NCI-H2171 treated with DMSO at 0.1 percent for 48 hours (cell line): ENCODE measurements at places on chromosomes 2 and 18.

DNA sequence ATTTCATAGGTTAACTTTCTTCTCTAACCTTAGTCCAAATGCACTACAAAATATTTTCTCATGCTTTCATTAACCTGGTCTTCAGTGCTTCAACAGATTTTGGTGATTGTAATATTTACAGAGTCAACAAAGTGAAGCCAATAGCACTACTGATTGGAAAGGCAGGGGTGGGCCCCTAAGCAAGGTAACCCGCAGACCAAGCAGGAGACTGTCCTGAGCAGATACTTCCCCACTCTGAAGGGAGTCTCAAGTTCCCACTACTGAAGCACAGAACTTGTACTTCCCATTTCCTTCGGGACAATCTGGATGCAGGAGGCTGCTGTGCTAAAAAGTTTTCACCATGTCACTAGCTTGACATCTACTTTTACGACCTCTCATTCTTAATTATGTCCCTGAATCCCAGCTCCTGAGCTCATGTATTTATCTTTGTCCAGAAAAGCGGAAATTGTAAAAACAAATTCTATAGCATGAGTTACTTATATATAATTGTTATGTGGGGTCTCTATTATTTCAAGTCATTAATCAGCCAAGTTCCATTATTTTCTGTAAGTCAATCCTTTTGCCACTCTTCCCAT lies 311.6 kb upstream of the REV1 start:
- no peak for DNase-seq

- DNase-seq: no peak
Observed at GRCh38 chr18:11887328-11888128, 20.6 kb downstream of the MPPE1 start.

GRCh38 chr2:145303536-145303935 lies 783.6 kb upstream of the ZEB2 start:
- peak; percentile 64 for DNase-seq

DNA sequence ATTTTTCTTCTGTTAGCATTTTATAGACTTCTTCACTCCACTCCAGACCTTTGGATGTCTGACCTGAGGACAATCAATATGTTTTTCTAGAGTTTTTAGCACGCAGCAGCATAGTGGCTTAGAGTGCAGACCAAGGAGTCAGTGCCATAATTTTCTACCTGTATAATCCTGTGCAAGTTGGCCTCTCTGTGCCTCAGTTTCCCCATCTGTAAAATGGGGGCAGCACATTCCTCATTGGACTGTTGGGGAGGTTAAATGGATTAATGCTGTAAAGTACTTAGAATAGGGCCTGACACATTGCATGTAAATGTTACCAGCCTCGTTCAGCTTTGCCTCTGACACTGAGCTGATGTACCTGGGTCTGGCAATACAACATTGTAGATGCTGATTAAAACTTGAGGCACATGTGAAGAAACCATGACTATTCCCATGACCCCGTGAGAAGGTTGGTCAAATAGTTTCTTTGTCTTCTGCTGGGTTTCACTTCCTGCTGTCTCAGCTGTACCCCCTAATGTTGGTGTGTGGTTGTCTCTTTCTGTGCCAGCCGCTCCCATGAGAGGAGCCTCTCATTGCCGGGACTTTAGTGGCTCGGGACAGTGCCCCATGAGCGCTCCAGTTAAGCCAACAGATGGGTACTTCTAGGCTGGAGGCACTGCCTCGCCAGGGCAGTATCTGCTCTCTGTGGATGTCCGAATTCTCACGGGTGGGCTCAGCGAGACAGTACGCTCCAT lies 125.3 kb downstream of the SH3RF3 start:
- DNase-seq: no peak

DNA sequence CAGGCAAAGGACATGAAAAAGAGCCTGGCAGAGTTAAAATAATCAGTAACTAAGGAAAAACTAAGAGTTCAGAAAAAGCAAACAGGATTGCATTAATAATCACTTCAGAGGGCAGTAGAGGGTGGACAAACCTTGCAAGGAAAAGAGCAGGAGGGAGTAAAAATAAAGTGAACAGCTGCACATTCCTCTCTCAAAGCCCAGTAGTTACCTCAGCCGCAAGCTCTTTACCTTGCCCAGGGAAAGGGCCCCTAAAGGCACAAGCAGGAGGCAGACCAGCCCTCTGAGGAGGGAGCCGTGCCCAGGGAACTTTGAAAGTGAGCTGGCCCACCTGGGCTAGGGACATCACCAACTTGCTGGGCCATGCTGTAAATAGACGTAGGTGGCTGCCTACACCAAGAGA lies 196.9 kb downstream of the C1D start:
- DNase-seq: no peak

DNA sequence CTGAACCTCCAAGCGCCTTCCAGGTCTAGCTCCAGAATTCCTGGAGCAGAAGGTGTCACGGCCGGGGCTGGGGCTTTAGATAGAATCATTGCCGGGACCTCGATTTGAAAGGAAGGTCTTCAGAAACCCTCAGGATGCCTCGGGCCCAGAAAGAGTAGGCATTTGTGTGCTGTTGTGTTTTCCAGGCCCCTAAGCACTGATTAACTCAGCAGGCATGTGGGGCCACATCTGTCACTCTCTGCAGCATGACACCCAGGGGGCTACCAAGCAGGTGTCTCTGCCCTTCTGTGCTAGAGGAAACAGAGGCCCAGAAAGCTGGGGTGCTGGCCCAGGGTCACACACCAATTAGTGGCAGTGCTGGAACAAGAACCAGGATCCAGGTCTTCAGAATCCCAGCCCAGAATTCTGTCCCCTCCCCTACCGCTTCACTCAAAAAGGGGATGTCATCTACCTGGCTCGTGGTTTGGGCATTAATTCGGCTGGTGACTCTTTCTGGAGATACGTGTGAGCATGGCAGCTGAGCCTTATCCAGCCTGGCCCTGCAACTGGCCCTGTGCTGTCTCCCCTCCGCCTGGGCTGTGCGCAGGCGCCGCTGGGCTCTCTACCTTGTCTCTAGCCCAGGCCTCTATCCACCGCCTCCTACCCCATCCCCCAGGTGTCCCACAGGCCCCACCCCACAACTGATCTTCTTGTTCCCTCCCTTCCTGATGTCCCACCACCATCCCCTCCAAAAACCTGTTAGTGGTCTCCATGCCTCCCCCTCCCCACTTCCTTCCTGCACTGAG lies 245.4 kb downstream of the ATAD2B start:
- DNase-seq: peak; percentile 89

GRCh38 chr18:53944721-53945120 lies 279.7 kb downstream of the MBD2 start:
- DNase-seq: peak; percentile 19

- DNase-seq: no peak
Observed at GRCh38 chr2:203535784-203536585, 884 bp upstream of the RAPH1 start.

- peak; percentile 23 for DNase-seq
Observed at GRCh38 chr2:134402410-134402809, 148.5 kb downstream of the MGAT5 start.

- DNase-seq: no peak
Observed at GRCh38 chr2:164881524-164881923, 39.9 kb upstream of the COBLL1 start.

DNA sequence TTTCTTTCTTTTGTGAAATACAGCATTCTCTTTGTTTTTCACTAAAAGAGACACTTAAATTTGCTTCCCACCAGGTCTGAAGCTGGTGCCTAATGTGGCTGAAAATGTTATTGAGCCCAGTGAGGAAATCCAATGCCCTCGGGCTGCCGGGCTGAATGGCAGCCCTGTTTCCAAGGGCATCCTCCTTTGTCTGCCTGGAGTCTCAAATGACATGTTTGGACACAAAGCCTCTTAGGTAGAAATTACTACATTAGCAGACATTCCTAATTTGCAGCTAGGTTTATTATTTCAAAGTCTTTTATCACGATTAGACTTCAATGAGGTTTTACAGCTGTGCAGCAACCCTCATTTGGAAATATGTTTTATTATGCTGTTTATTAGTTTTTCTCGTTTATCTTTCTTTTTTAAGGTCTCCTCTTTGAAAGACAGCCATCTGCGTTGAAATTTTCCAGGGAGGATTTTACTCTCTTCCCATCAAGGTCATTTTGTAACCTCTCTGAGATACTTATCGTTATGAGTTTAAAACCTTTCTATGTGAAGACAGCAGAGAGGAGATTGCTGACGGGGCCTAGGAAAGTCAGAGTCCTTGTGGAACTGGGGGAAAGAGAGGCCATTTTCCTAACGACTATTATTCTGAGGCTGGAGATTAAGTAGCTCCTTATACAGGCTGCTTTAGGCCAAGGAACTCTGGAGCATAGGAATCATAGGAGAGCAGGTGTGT lies 59.0 kb upstream of the ZNF532 start:
- peak; percentile 65 for DNase-seq

GRCh38 chr2:42156721-42157120 lies 12.4 kb upstream of the EML4 start:
- DNase-seq: no peak

- DNase-seq: no peak
Observed at GRCh38 chr2:162118166-162119031, 33.6 kb downstream of the GCG start.

GRCh38 chr2:186561467-186562208 lies 28.2 kb upstream of the ITGAV start:
- no peak for DNase-seq

DNA sequence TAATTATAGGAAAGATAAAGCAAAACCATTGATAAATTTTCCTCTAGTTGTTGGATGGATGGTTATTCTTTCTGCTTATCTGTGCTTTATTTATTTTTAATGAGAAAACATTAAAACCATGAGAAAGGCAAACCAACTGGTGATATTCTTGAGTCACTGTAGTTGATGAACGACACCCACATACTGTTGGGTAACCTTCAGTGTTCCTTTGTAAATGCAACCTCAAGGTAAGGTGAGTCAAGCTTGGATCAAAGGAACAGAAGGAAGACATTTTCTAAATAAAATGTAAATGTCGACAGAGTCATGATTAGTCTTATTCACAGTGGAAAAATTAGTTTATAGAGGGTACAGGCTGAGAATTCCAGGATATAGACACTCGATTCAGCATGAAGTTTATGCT lies 12.7 kb downstream of the ABCB11 start:
- DNase-seq: no peak

DNA sequence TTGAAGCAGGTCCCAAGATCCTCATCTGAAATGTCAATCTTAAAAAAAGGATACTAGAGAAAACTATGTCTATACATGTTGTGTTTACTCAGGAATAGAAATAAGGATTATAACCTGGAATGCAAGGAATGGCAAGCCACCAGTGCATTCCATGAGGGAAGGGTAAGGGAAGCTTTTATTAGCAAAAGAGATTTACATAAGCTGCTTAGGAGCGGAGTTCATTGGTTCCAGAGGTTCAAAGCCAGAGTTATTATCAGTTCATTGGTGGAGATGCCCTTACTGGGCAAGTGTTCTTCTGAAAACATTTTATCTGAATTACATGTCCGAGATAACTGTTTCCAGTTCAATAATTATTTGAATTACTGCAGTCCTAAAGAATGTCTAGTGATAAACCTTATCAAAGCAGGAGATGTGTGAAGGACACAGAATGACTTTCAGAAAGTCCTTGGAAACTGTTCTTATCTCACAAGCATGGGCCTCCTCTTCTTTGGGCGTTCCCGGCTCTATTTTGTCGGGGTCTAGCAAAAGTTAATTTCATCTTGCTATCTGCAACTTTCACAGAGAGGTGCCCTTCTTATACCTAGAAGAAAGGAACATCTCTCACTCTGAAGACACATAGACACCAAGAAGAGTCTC lies 23.5 kb downstream of the COMMD1 start:
- DNase-seq: no peak

DNA sequence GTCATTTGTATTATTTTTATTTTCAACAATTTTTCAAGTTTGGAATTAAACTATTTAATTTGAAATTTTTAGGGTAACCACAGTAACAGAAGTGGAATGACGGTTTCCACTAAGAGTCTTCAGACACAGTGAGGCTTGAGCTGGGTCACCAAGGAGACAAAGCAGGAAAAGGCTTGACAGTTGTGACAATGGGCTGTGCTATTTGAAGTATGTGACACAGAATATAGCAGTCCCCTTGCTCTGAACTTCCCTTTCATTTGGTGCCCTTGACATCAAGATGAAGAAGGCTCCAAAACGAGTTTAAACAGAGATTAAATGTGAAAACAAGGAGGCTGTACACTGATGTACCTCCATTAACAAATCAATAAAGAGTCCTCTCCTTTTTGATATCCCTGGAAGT lies 265.4 kb upstream of the DLGAP1 start:
- no peak for DNase-seq

DNA sequence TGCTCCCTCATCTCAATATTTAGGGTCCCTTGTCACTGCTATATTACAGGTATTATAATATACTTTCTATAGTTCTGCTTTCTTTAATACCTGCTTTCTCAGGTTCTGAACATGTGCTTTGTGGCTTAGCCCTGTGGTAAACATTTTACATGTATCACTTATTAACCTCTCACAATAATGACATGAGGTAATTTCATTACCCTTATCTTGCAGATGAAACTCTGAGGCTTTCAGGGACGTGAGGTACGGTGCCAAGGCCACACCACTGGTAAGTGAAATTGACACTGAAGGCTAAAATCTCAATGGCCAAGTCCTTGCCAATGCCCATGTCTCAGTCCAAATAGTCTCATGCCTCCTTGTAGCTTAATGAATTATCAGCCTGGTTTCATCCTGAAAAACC lies 21.7 kb downstream of the LINC00305 start:
- no peak for DNase-seq

GRCh38 chr18:79954791-79955190 lies 3.3 kb upstream of the SLC66A2 start:
- DNase-seq: no peak

GRCh38 chr2:48345176-48345575 lies 184.8 kb upstream of the STON1 start:
- DNase-seq: no peak

DNA sequence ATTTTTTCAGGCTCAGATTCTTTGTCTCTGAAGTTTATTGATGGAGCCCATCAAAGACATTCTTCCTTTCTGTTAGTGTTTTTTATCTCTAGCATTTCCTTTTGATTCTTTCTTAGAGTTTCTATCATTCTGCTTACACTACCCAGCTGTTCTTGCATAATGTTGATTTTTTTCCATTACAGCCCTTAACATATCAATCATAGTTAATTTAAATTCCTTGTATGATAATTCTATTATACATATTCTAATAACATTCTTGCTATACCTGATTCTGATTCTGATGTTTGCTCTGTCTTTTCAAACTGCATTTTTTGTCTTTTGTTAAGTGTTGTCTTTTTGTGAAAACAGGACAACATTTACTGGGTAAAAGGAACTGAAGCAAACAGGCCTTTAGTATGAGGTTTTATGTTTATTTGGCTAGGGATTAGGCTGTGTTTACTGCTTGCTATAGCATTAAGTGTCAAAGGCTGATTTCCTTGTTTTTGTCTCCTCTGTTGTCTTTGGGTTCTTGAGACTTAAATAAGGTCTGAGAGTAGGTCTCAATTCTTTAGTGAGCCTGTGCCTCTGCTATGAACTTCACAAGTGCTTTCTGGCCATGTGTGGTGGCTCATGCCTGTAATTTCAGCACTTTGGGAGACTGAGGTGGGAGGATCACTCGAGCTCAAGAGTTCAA lies 8.0 kb upstream of the STAM2 start:
- DNase-seq: no peak
